PC-3 (cell line): ENCODE measurements at places on chromosomes 2 and 18. TPM values are rescaled to one million over a fixed set of nuclear protein-coding genes. Genes with fewer than 3 reads are reported as not detected.
A peak's percentile ranks its signal among the peaks of the same experiment; 100 is the strongest.

Gene AQP12A
- not detected in 2 replicates for total RNA-seq

Gene PEX13
- 30.4 and 37.7 TPM in 2 replicates for total RNA-seq

Gene DNAJC5G
- total RNA-seq: not detected in 2 replicates

Gene IER3IP1
- 9.2 and 23.2 TPM in 2 replicates for total RNA-seq

Gene ERFE
- 7.4 and 8.5 TPM in 2 replicates for total RNA-seq

Gene C2orf66
- 0.51 TPM in 1 of 2 replicates, not detected in the other for total RNA-seq

Gene ABCG5
- not detected in 2 replicates for total RNA-seq

Gene STARD6
- not detected in 2 replicates for total RNA-seq

DNA sequence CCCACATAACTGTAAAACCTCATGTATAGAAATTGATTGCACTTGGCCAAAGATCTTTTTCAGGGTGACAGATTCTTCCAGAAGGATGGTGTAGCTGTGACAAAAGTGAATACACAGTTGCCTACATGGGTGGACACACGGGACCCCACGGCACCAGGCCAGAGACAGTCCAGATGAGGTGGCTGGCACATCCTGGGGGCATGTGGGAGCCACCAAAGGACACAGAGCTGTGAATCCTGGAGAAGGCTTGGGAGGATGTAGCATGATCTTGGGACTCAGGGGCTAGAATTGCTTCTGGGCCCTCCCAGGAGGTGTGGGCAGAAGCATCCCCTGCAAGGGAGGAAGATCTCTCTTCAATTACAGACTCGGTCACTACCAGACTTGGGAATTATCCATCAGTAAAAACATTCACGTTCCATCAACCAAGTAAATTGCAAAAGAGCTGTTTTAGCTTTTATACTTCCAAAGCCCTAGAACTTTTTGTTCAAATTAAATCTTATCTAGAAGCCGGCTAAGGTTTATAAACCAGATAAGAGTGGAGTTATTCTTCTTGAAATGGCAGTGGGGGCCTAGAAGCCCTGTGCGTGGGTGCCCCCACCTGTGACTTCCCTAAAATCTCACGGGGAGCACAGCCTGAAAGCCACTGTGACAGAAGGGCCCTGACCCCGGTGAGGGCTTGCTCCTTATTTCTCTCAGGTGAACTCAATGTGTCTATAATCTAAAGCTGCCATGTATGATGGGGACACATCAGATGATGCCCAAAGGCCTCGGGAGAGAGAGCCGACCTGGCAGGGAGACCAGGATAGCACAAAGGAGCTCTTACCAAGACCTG is 81.7 kb downstream of the SEPTIN10 start:
- DNase-seq: no peak

DNA sequence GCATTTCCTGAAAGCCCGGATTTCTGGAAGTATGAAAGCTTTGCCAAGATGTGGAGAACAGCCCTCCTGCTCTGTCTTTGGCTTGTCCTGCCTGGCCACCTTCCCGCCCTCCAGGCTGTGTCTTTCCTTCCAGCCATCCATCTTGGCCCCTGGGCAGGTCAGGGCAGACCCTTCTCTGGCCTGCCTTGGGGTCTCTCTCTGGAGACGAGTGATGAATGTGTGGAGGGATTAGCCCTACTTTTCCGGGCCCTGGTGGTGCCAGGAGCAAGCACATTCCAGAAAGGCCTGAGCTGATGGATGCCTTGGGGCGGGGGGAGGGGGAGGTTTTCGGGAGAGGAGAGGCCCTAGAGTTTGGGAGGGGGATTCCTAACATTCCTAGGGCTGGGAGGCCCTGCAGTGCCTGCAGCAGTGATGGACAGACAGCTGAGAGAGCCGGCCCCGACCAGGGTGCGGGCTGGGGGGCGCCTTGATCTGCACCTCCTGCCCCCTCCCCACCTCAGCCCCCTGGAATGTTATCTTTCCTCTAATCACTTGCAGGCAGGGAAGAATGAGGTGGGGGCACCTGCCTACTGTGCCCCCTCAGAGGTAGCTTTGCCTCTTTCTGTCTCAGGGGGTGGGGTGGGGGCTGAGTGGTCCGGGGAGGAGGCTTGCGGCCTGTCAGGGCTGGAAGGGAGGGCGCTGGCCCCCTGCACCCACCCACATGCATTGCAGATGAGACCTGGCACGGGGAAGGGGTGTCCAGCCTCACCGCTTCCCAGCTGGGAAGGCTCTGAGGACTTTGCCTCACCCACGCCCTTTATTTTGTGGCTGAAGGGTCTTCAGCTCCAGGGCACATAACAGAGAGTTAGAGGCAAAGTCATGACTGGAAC is 156.2 kb downstream of the DDX1 start:
- no peak for DNase-seq

DNA sequence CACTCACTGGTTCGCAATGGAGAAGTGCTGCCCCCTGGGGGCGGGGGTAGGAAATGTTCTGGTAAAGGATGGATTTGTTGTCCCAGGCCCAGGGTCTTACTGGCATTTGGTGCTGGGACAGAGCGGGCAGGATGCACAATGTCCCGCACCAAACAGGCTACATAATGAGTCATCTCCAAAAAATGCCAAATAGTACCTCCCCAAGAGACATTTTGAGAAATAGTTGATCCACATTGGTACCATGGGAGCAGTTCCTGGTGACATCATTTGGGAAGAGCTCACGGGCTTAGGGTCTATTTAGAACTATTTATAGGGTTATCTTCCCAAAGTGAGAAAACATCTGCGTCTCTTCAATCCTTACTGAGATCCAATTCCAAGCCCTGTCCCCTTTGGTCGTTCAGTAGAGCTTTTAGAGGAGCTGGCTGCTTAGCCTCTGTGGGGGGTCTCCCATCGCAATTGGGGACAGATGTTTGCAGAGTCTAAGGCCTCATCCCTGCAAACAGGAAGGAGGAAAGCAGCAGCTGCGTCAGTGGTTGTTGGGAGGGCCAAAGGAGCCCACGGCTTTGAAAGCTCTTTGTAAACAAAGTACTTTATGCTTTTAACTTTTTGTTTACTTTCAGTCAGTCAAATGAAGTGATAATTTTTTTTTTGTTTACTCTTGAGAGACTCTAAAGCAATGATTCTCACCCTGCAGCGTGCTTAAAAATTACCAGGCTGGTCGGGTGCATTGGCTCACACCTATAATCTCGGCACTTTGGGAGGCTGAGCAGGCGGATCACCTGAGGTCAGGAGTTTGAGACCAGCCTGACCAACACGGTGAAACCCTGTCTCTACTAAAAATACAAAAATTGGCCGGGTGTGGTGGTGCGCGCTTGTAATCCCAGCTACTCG is 49.3 kb downstream of the GREB1 start:
- peak; percentile 77 for DNase-seq

- no peak for DNase-seq
These were observed 508.3 kb downstream of the TSN start for GRCh38 chr2:122263746-122264145.

GRCh38 chr2:53460347-53460746 is 307.3 kb upstream of the CHAC2 start:
- DNase-seq: peak; percentile 51

DNA sequence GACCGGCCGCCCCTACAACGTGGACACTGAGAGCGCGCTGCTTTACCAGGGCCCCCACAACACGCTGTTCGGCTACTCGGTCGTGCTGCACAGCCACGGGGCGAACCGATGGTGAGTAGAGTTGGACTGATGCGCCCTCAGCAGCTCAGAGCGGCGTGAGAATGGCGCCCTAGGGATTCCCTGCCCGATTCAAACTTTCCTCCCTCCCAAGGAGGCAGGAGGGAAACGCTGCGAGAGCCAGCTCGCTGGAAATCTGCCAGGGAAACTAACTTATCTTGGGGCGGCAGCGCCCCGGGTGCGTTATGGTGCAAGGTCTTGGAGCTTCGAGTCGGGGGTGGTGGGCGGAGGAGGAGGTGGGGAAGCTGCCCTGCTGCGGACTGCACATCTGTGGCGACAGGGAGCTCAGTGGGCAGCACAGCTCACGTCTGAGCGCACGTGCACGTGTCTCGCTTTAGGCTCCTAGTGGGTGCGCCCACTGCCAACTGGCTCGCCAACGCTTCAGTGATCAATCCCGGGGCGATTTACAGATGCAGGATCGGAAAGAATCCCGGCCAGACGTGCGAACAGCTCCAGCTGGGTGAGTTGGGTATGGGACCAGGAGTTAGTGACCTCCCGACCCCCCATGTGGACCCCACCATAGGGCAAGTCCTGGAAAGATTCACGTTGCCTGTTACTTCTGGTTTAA is 697 bp downstream of the ITGA4 start:
- no peak for DNase-seq

- no peak for DNase-seq
These were observed 1.1 kb downstream of the WDSUB1 start for GRCh38 chr2:159285433-159285832.

GRCh38 chr2:151410485-151410834 is 758 bp downstream of the RIF1 start:
- peak; percentile 17 for DNase-seq

DNA sequence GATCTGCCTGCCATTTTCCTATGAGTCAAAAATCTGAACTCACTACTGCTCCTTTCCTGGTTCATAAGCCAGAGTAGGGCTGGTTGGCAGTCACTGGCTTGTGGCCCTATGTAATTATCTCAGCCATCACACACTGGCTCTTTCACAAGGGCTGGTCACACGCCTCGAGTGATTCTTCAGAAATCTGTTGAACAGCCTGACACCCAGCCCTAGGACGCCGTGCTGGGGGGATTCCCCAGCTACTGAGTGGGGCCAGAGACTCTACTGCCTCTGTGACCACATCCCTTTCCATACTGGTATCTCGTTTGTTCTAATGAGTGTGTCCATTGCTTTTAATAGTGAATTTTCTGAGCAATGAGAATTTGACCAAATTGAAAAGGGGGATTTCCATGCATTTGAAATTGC is 45.8 kb upstream of the RBM44 start:
- no peak for DNase-seq

DNA sequence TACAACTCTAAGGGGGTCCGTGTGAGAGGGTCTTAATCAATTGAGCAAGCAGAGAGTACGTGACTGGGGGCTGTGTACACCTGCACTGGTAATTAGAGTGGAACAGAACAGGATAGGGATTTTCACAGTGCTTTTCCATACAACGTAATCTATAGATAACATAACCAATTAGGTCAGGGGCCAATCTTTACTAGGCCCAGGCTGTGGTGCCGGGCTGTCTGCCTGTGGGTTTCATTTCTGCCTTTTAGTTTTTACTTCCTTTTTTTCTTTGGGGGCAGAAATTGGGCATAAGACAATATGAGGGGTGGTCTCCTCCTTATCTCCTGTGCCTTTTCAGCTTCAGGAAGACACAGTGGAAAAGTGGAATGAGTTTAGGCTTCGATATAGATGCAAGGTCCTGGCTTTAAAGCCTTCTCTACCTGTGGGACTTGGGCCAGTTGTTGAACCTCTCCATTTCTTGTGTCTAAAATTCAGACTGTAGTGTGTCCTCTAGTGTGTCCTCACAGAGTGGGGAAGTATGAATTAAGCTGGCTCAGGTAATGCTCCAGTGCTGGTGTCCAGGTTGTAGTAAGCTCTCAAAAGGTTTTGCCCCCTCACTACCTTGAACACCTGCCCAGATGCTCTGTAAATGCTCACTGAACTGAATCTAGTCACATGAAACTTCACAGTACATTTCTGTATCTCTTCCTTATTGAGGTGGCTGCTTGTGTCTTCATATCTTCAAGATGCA is 422.8 kb downstream of the SETBP1 start:
- DNase-seq: no peak

DNA sequence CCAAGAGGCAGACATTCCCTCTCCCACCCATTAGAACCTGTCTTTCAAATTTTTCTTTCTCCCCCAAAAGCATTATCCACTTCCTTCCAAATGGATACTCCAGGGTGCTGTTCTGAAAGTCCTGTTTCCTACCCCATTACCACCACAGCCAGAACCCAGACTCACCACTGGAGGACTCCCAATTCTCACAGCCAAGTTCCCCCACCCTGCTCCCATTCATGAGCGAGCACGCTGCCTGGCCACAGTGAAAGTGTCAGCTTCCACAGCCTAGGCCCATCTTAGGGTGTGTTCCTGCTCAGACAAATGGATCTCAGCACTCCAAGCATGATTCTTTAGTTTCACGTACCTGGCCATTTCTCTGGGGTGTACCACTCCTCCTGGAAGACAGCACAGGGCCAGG is 3.8 kb upstream of the ANKRD53 start:
- DNase-seq: no peak

DNA sequence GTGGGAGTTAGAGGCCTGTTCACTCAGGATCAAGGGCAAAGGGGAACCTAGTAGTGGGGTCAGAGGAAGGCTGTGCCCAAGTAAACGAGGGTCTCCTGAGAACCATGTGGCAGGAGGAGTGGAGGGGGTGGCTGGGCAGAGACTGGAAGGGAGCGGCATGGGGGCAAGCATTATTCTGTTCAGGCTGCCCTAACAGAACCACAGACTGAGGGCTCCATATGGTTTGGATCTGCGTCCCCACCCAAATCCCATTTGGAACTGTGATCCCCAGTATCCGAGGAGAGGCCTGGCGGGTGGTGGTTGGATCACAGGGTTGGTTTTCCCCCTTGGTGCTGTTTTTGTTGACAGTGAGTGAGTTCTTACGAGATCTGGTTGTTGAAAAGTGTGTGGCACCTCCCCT is 287.0 kb downstream of the PHLPP1 start:
- DNase-seq: no peak
